ENCODE measurements at places on chromosomes 16 and 17.

GRCh38 chr16:86029131-86029741 is 130.3 kb downstream of the IRF8 start:
- DNase-seq, result no peak

DNA sequence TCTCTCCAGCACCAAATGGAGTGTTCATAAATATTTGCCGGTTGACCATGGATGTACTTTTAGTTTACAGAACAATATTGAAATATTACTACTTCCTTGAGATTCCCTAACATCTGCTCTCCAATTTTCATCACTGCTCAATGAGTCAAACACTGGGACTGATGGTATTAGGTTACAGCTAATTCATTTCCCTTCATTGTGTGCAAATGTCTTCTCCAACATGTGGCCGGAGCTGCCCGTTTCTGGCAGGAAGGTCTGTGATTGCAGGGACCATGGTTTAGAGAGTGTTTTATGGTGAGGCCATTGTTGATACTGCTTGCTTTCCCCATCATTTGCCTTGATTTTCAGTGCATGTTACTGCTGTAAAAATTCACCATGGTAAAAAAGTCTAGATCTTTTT is 209.3 kb downstream of the HS3ST3B1 start:
- no peak for DNase-seq

- no peak for DNase-seq
Measured at GRCh38 chr17:46736100-46736499, 82.4 kb downstream of the WNT3 start.

DNA sequence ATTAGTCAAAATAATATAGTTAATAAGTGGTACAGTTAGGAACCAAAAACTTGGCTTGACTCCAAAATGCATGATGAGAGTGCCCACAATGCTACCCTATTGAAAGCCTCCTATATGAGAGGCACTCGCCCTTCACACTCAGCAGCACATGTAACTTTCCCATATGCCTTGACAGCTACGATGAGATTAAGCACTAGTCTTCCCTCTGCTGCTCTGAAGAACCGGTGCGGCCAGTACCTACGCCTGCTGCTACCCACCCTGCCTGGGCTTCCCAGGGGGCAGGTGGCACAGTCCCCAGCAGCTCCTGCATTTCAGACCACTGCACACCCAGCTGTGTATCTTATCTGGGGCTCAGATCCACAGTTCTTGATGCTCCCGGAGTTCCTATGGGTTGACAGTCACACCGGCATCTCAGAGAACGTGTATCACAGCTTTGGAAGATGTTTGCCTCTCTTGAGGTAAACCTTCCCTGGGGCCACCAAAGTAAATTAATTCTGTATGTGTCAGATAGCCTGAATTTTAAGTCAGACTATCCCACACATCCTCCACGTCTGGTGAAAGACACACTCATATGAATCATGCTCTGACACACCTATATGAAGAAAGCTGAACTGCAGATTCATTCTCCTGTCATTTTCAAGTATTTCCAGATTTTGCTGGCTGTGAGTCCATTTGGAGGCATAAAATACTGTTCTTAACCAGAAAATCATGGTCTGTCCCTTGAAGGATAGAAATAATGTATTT is 77.8 kb downstream of the MYH10 start:
- DNase-seq, result no peak

GRCh38 chr16:89044418-89045180 is 49.1 kb upstream of the ACSF3 start:
- no peak for DNase-seq

DNA sequence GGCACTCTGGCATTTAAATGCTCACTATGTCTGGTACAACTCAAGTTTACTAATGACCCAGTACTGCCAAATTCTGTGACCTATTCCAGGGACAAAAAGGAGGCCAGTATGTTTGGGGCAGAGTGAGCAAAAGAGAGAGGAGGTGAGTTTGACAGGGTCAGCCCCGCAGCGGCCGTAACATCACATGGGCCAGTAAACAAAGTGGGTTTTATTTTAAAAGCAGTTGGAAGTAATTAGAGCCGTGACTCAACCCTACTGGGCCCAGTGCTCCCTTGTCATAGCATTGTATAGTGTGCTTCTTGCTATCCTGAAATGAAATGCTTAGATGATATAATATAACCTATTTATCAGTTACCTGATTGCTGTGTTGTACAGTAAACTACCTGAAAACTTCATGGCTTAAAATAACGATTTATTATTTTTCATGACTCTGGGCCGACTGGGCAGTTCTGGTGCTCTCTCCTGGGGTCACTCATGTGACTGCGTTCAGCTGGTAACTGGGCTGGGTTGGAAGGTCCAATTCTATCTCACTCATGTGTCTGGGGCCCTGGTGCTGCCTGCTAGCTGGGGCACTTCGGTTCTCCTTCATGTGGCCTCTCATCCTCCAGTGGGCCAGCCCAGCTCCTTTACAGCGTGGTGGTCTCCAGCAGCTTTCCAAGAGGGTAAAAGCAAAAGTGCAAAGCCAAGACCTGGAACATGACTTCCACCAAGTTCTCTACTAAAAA is 27.4 kb downstream of the IQCK start:
- no peak for DNase-seq

DNA sequence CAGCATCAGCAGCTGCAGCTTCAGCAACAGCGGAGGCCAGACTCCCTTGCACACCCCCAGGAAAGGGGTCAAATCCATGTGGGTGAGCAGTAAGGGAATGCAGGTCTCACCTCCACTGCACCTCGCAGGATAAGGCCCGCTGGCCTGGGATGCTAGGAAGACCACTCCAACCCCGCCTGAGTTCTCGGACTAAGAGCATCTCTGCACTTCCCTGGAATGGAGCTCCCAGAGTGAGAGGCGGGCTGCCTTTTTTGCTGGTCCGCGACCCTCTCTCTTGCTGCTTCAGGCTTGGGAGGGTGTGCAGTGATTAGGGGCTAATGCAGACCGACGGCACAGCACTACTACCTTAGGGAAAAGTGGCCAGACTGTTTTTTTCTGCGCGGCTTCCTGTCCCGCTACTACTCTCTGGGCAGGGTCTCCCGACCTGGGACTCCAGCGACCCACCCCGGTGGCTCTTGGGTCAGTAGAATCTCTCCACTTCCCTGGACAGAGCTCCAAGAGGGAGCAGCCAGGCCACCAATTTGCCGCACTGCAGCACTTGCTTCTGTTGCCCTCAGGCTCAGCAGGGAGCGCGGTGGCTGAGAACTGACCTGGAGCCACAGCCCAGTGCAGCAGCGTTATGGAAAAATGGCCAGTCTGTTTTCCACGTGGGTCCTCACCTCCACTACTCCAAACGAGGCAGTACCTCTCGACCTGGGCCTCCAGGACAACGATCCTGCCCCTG is 480.4 kb downstream of the CDH8 start:
- DNase-seq, result no peak

GRCh38 chr17:6506679-6507231 is 49.6 kb downstream of the PITPNM3 start:
- DNase-seq, result no peak

DNA sequence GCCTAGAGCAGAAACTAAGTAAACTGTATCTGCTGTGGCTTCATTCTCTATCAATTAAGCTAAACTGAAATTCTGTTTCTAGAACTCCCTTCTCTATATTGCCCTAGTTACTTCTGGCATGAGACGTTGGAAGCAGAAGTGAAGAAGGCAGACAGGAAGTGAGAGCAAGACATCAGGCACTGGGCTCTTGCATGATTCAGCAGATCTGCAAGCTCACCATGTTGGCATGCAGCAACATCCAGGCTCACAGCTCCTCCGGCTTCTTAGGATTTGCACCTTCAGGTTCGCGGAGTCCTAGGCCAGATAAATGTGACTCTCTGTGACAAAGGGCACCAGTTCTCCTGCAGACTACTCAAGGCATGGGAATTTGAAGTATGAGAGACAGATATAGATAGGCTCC is 148.3 kb downstream of the CDH8 start:
- DNase-seq, result no peak

DNA sequence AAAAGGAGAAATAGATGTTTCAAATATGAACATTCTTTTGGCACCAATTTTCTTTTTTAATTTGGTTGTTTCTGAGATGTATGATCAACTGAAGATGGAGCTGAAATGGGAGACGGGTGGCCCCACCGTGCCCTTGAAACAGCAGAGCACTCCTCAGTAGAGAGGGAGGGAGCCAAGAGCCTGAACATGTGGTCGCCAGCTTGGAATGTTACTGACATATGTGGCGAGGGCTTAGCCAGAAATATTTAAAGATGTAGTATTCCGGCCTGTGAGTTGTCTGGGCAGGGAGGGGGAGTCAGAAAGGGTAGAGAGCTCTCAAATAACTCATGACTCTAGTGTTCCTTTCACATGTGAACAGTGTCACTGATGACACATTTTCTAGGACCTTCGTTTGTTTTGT is 13.3 kb upstream of the MRC2 start:
- DNase-seq, result no peak

DNA sequence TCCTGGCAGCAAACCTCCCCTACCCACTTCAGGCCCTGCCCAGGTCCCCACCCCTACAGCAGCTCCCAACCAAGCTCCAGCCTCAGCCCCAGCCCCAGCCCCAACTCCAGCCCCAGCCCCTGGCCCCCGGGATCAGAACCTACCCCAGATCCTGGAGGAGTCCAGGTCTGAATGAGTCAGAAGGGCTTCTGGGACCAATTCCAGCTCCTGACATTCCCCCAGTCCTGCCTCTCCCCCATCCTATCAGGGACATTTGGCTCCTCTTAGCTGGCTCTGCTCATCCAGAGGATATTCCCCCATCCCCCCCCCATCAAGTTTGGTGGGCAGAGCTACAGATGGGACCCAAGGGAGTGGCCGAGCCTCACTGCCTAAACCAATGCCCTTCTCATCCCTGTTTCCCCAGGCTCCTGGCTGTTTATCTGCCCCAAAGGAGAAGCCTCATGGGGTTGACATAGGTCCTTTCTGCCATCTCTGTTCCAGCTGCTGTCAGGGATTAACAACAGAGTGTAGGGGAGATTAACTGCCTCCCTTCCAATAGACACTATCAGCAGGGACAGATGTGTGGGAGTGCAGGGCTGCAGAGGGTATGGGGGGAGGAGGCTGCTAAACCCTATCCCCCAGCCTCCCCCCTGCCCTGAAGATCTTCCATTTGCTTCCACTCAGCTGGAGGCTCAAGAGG is 16.5 kb downstream of the CNTNAP1 start:
- DNase-seq, result no peak

DNA sequence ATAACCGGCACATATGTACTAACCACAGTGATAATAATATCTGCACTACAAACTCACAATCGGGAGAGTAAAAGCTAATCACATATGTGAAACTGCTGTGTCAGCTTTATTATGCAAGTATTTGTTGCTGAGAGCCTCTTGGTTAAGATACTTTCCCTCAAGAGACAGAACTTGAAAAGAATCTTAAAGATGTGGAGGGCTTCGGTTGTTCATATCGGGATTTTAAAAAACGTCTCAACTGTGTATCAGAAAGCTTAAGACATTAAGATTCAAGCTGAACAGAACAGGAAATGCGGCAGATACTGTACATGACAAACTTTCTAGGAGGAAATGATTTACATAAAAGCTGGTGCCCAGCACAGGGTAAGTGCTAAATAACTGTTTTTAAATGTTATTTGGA is 27.5 kb upstream of the HLF start:
- no peak for DNase-seq

- no peak for DNase-seq
Measured at GRCh38 chr16:87570938-87571867, 31.1 kb upstream of the JPH3 start.

- DNase-seq, result no peak
Measured at GRCh38 chr16:57479976-57480753, 6.1 kb downstream of the DOK4 start.

- no peak for DNase-seq
Measured at GRCh38 chr17:47257651-47258339, 4.2 kb downstream of the ITGB3 start.

DNA sequence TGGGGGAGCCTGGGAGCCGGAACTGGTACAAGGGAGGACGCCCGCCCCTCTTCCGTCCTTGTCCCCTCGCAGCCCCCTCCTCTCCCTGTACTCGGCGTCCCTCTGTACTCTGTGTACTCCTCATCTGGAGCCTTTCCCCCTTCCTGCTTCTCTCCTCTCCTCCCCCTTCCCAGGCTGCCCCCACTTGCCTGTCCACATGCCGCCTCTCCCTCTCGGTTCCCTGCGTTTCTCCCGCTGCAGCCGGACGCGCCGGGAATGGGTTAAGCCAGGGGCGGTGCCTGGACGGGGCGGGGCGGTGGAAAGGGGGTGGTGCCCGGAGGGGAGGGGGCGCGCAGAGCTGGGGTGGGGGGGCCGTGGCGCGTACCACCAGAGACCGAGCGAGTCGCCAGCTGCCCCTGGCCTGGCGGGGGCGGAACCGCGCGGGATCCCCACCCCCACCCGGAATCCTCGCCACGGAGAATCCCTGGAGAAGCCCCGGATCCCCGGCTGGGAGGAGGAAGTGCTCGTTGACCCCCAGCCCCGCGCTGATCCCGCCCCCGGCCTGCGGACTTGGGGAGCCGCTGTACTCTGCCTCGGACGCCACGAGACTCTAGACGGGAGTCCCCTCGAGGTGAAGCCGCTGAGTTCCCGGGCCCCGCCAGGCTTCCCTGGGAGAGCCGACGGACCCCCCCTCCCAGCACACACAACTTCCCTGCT is 22.6 kb downstream of the GJD3 start:
- no peak for DNase-seq

DNA sequence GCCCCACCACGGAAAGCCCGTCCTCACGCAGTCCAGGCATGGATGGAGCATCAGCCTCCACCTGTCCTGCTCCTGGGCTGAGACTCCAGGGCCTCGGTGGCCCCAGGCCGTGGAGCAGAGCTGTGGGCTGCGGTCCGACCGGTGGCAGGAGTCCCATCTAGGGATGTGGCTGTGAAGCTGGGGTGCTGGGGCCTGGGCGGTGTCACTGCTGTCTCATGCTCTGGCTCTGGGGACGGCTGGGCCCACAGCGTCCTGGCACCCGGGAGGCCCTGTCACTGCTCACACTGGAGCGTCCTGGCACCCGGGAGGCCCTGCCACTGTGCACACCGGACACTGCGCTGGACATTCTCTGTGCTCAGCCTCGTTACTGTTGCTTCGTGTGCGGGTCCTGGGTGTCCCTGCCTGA is 8.4 kb downstream of the BAIAP2 start:
- DNase-seq, result no peak

- DNase-seq, result no peak
Measured at GRCh38 chr16:35559911-35560636, 2100.7 kb downstream of the TP53TG3F start.

GRCh38 chr17:62662855-62663254 is 35.4 kb downstream of the MRC2 start:
- no peak for DNase-seq

- DNase-seq, result no peak
Measured at GRCh38 chr16:25372716-25373115, 115.1 kb upstream of the ZKSCAN2 start.

- DNase-seq, result peak; percentile 85
Measured at GRCh38 chr16:30184096-30184890, 891 bp downstream of the CORO1A start.

All from naive thymus-derived CD8-positive, alpha-beta T cell (primary cell).